GM18507 (cell line): ENCODE measurements at places on chromosomes 7 and 10.

DNA sequence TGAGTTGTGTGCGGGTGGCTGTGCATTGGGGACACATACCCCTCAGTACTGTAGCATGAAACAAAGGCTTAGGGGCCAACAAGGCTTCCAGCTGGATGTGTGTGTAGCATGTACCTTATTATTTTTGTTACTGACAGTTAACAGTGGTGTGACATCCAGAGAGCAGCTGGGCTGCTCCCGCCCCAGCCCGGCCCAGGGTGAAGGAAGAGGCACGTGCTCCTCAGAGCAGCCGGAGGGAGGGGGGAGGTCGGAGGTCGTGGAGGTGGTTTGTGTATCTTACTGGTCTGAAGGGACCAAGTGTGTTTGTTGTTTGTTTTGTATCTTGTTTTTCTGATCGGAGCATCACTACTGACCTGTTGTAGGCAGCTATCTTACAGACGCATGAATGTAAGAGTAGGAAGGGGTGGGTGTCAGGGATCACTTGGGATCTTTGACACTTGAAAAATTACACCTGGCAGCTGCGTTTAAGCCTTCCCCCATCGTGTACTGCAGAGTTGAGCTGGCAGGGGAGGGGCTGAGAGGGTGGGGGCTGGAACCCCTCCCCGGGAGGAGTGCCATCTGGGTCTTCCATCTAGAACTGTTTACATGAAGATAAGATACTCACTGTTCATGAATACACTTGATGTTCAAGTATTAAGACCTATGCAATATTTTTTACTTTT lies 1.8 kb downstream of the DDIT4 start:
- no peak for DNase-seq

GRCh38 chr7:155846156-155846555 lies 33.9 kb upstream of the SHH start:
- DNase-seq: no peak

- no peak for DNase-seq
These were observed 97.8 kb downstream of the PAXIP1 start for GRCh38 chr7:154905146-154905545.

- DNase-seq: no peak
These were observed 229.1 kb downstream of the BAMBI start for GRCh38 chr10:28906415-28906814.
